T1000 (cell line): ENCODE measurements at places on chromosomes 5 and 9.

DNA sequence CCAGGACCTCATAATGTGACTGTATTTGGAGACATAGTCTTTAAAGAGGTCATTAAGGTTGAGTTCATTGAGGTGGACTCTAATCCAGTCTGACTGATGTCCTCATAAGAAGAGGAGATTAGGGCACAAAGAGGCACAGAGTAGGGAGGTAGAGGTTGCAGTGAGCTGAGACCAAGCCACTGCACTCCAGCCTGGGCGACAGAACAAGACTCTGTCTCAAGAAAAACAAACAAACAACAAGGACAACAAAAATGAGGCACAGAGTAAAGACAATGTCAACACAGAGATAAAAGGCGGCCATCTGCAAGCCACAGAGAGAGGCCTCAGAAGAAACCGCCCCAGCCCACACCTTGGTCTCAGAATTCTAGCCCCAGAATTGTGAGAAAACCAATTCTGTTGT, 17.0 kb upstream of the TDRD7 start:
- DNase-seq, result no peak

- no peak for DNase-seq
Measured at GRCh38 chr5:105392710-105393149, 1830.1 kb upstream of the NUDT12 start.

GRCh38 chr5:117475919-117476318, 901.3 kb upstream of the SEMA6A start:
- no peak for DNase-seq

DNA sequence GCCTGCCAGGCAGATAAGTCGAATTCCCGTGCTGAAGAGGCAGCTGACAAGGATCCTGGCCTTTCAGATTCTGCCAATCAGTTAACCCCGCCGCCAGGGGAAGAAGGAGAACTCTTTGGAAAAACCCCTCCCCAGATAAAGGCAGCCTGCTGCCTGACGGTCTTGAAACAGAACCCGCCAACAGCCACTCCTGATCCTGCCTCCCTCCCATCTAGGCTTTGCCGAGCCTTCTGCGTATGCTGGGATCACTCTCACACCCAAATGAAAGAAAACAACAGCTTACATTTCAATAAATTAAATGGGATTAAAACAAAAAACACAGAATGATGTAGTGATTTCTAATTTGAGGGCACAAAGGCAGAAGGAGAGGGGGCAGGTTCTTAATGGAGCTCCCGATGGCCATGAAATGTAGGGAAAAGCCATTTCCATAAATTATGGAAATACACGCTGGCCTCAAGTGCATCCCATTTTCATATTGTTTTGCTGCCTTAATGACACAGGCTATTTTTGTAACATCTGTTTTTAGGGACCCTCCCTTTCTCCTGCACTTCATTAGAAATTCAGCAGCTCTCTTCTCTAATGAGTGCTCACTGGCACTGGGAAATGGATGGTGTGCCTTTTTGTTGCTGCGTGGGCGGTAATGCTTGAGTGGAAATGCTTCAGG, 319.1 kb downstream of the MED10 start:
- DNase-seq, result no peak

GRCh38 chr9:69157751-69158466, 16.2 kb upstream of the TJP2 start:
- DNase-seq, result peak; percentile 22

DNA sequence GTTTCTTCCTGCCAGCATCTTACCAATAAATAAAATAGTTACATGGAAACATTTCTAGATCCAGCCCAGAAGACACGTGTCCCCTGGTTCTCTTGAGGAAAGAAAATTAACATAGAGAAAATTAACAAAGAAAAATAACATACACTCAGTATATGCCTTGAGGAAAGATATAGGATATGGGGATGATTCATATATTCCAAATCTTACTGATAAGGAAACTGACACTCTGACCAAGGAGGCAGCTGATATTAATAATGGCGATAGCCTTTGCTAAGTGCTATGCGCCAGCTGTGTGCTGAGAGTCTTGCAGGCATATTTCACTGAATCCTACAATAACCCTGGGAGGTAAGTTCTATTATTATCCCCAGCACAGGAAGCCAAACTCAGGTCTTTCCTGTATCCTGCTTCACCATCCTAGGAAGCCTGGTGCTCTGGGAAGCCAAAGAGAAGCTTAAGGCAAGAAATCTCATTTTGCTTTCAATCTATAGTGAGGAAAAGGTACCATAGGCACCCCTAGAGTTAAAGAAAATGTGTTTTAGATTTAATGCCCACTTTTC, 302.7 kb upstream of the NREP start:
- DNase-seq, result no peak

- peak; percentile 1 for DNase-seq
Measured at GRCh38 chr9:16928179-16928945, 57.9 kb upstream of the BNC2 start.
